ENCODE measurements at places on chromosomes 5 and 9.

DNA sequence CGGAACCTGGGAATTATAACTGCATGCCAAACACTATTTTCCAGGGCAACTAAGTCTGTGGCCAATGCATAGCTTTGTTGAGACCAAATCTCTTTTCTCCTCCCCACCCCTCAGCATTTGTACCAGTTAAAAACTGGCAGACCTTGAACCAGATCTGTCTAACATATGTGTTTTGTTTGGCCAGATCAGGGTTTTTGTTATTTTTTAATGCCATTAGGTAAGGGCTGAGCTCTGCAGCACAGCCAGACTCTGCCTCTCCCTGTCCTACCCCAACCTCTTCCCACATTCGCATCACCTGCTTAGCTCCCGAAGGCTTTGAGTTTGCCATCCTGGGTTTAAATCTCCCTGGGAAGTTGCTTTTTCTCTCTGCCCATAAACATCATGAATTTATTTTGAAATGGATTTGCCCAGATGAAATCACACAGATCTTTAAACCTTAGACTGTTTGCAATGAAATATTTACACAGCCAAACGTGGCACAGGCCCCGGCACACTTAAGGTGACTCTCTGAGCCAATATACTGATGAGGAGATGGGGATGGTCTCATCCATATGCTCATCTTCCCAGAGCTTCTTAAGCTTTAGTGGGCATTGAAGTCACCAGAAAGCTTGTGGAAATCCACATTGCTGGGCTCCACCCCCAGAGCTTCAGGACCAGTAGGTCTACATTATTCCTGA lies 54.0 kb upstream of the ALDH1B1 start:
- DNase-seq = no peak

DNA sequence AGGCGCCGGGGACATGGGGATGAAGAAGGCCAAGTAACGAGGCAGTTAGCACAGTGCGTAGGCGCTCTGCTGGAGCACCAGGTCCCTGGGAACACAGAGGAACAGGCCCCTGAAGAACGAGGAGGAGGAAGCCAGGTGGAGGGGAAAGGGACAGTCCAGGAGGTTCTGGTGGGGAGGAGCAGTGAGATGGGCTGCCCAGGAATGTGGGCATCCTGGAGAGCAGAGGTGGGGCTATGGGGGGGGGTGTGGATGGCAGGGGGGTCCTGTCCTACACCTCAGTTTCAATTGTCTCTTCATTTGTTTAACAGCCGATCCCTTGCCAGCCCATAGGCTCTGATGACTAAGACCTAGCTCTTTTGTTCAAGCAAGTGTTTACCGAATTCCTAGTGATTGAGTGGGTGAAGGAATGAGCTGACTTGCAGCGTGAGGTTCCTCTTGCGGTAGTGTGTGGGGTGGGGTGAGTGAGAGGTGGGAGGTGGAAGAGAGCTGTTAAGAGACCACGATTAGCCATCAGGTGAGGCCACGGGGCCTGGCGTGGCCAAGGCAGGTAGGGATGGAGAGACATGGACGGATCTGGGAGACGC lies 8.4 kb upstream of the PHYHD1 start:
- DNase-seq = no peak

GRCh38 chr5:87042554-87042953 lies 225.1 kb upstream of the RASA1 start:
- no peak for DNase-seq

- no peak for DNase-seq
Observed at GRCh38 chr9:104144336-104144735, 50.2 kb downstream of the SMC2 start.

GRCh38 chr9:120734607-120735410 lies 20.5 kb upstream of the MEGF9 start:
- DNase-seq = no peak

- DNase-seq = no peak
Observed at GRCh38 chr9:129669141-129669718, 3.8 kb downstream of the PRRX2 start.

- DNase-seq = no peak
Observed at GRCh38 chr9:136700959-136701667, 11.3 kb upstream of the DIPK1B start.

GRCh38 chr9:36423206-36423605 lies 23.1 kb upstream of the RNF38 start:
- no peak for DNase-seq

DNA sequence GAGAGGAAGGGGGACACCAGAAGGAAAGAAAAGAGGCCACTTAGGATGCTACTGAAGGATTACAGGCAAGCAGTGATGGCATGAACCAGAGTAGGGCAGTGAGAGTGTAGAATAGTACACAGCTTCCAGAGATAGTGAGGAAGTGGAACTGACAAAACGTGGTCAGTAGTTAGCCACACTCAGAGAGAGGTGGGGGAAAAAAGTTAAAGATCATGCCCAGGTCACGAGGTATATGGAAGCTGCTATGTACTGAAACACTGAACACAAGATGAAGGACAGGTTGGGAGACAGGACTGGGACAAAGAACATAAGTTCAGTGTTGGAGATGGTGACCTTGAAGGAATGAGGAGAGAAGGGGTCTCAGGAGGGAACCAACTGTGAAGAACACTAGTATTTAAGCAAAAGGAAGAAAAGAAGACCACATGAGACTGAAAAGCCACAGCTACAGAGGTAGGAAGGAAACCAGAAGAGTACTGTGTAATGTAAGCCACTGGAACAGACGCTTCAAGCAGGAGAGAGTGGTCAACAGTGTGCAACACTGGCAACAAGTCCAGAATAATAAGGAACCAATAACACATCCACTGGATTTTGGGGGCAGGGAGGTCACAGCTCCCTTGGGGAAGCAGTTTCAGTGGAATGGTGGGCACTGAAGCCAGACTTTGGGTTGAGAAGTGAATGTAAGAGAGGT lies 45.5 kb downstream of the ELL2 start:
- DNase-seq = no peak

DNA sequence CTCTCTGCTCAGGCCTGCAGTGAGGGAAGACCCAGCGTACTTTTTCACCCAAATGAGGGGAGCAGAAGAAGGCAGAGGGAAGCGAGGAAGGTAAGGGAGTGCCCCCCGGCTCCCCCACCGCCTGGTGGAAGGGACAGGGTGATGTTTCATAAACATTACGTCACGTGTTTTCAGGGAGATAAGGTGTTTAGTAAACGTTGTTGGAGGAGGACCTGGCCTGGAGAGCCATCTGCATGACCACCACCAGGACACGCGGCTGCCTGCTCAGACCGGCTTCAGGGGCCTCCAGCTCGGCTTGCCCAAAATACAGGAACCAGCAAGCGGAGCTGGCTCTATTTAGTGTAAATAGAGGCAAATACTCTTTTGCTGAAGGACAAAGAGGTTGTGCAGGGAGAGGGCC lies 40.0 kb upstream of the C5orf58 start:
- DNase-seq = no peak

- DNase-seq = no peak
Observed at GRCh38 chr5:35657877-35658276, 40.2 kb downstream of the SPEF2 start.

DNA sequence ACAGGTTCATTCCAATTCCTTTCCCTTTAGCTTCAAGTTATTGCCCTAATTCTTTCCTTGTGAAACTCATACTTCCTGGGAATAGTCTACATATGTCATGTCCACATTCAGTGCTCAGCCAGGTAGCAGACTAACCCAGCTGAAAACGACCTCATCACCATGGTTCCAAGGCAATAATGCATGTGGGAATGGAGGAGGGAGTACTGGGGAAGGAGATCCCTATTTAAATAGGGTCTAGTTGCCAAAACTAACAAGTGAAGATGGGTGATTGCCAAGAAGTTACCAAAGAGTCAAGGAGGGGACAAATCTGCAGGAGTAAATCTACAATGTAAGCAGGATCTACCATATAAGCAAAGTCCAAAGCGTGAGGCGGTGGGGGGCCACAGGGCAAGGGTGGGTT lies 47.3 kb upstream of the MCTP1 start:
- no peak for DNase-seq

DNA sequence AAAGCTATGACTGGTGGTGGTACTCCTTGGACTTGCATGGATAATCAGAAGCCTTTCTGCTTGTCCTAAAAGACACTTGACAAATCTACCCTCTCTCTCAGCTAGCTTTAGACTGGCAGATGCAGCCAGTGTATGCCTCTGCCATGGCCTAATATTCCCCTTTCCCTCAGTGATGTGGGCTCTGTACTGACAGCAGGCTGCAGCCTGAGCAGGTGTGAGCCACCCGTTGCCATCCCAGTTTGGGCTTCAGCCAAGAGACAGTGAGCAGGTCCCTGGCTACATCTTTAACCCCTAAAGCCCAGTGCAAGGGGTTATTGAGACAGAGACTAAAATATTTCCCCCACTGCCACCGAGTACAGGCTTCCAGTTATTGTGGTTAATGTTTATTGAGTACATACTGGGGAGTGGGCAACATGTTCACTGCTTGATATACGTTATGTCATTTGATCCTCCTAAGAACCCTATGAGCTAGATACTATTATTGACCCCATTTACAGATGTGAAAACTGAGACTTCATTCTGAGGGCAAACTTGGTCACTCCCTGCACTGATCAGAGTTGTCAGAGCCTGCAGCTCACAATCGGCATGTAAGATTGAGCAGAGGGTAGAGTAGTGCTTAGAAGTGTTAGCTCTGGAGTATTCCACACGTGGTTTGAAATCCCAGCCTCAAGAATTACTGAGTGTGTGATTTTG lies 254.2 kb downstream of the ARHGAP26 start:
- DNase-seq = no peak

- no peak for DNase-seq
Observed at GRCh38 chr5:143564417-143564816, 160.9 kb upstream of the NR3C1 start.

DNA sequence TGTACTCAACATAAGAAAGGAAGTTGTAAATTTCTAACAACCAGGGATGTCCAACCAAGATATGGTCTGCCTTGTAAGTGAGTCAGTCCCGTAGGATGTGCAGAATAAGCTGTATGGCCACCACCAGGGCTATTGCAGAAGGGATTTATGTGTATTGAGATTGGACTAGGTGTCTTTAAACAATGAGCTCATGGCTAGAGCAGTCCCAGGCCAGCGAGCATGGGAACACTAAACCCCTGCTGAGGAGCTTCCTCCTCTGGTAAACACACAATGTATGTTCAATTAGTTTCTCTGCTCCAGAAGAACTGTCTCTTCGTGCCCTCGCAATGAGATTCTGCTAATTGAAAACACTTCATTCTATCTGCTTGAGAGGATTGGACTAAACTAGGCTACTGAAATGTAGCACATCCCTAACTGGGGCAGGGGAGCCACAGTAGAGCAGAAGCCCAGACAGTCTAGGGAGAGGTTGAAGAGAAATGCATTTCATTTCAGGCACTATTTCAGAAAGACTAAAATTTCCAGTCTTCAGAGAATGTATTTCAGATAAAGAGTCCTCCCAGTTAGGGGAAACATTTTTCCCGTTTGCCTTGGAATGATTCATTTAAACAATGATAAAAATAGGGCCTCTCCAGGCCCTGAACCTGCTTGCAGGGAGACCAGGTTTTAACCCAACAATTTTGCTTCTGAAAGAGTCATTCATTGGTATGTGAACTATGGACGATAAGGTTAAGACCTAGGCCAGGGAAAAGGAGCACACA lies 154.7 kb downstream of the FAM114A2 start:
- no peak for DNase-seq

GRCh38 chr5:38500573-38501260 lies 55.7 kb downstream of the LIFR start:
- DNase-seq = no peak

GRCh38 chr5:57124014-57124413 lies 49.8 kb upstream of the GPBP1 start:
- no peak for DNase-seq

DNA sequence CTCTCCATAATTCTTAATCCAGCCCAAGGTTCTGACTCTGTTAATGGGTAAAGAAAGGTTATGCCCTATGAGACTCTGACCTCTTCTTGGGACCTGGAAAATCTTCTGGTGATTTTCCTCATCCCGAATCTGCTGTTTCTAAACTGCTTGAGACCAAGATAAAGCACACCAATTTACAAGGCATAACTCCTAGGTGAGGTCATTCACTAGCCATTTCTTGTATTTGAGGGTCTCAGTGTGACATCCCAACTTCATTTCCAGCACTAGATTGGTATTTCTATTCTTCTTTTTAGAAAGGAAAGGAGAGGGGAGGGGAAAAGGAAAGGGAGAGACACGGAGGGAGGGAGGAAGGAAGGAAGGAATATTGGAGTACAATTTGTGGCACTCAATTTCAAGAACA lies 51.6 kb downstream of the SLC1A1 start:
- no peak for DNase-seq

GRCh38 chr9:96874947-96875460 lies 20.7 kb upstream of the ZNF782 start:
- DNase-seq = peak; percentile 29

GRCh38 chr9:138105123-138105415 lies 227.5 kb downstream of the CACNA1B start:
- DNase-seq = no peak
